Stimulated activated CD8-positive, alpha-beta memory T cell treated with anti-CD3 and anti-CD28 coated beads, Interleukin-2, amount 100 ng/mL, for 1 hour (primary cell): ENCODE measurements at places on chromosomes 1 and 21.

DNA sequence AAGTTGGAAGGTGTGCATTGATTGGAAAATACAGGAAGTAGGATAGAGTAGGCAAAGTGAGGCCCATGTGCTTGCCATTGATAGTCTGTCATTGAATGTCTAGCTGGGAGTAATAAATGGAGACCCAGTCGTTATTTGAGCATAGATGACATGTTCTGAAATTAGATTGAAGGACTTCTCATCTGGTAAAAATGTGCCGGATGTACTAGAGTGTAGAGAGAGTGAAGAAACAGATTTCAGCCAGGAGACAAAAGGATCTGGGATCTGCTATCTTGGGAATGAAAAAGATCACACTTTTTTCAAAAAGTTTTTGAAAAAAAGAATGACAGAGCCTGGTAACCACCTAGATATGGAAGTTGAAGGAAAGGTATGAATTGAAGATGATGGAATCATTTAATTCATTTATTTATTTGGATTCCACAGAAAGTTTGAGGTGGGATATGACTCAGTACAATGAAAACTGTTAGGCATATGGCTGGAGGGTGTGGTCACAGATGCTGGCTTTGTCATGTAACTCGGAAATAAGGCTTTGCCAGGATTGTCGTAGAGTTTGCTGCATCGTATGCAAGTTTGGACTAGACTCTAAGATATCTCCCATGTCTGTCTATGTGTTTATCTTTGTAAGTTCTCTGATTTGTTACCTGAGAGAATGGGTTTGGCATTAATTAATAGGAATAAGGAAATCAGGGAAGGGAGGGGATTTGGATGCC, 137.1 kb downstream of the PBX1 start:
- no peak for DNase-seq

GRCh38 chr21:45146306-45146705, 71.9 kb downstream of the ADARB1 start:
- no peak for DNase-seq

GRCh38 chr1:108962681-108963051, 618 bp downstream of the CLCC1 start:
- DNase-seq, result peak; percentile 4

DNA sequence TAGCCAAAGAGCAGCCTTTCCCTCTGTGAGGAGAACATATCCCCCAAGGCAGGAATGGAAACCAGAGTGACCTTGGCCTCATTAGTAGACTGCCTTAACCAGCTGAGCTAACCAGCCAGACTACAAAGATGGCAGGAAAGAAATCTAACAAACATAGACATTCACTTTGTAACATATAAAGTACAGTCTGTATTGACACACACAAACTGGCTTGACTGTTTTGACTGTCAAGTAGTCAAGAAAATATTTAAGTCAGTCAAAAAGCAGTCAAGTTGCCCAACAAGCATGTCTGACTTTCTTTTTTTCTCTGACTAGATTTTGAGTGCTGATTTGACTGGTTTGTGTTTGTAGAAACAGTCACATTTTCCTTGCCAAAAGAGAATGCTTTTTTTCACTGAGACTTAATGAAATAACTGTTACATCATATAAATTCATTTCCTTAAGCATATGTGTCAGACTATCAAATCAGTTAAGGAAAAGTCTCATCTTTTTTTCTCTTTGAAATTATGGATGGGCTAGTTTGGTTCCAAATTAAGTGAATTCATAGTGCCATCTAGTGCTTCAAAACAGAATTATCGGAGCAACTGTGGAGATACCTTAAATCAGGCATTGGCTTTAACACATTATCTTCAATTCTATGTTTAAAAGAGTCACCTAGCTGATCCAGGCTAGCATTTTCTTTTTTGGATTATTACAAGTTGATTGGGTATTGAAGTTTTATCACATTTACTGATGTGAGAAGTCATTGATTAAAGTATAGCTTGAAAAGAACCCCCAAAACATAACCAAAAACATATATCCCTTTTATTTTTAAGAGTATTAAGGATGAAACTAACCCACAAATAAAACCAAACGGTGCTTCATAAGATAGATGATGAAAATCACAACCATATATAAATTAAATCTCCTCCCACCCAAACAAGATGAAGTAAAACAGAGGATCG, 75.0 kb downstream of the ATP6V1G3 start:
- DNase-seq, result no peak

DNA sequence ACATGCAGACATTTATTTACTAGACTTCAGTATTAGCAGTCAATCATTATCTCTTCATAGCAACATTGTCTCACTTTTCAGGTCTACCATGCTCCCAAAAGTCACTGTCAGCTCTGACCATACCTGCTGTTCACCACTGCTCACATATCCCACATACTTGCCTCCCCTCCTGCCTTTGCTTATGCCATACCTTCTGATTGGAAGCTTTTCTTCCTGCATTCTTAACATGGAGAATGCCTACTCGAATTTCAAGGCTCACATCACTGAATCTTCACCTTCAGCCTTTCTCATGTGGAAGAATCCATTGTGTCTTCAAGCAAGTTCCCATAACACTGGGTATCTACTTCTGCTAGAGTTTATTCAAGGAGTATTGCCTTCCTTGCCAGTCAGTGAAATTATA, 135.4 kb downstream of the NTNG1 start:
- DNase-seq, result no peak

GRCh38 chr1:175331891-175332290, 139.3 kb upstream of the KIAA0040 start:
- no peak for DNase-seq
